CD4-positive, CD25-positive, alpha-beta regulatory T cell (primary cell): ENCODE measurements at places on chromosomes 11 and 22. TPM values are rescaled to one million over a fixed set of nuclear protein-coding genes. Genes with fewer than 3 reads are reported as not detected.

Gene SPDYC
- not detected for polyA plus RNA-seq

Gene TMEM45B
- polyA plus RNA-seq = 2.7 TPM

Gene ZW10
- polyA plus RNA-seq = 19.6 TPM

Gene CDCA5
- 1.1 TPM for polyA plus RNA-seq

Gene PRRG4
- not detected for polyA plus RNA-seq

Gene SCUBE2
- polyA plus RNA-seq = not detected

Gene SCT
- not detected for polyA plus RNA-seq

Gene ANGPTL5
- polyA plus RNA-seq = not detected

Gene CARD10
- not detected for polyA plus RNA-seq

Gene VPS26B
- polyA plus RNA-seq = 61.6 TPM

Gene JRKL
- 2.1 TPM for polyA plus RNA-seq

Gene TTC36
- 0.22 TPM for polyA plus RNA-seq

Gene APOBEC3A
- not detected for polyA plus RNA-seq

Gene SLC7A4
- polyA plus RNA-seq = 0.09 TPM

Gene TSG101
- polyA plus RNA-seq = 80.7 TPM

Gene CCDC116
- not detected for polyA plus RNA-seq
